ENCODE measurements at places on chromosomes 2 and 18.
A peak's percentile ranks its signal among the peaks of the same experiment; 100 is the strongest.

DNA sequence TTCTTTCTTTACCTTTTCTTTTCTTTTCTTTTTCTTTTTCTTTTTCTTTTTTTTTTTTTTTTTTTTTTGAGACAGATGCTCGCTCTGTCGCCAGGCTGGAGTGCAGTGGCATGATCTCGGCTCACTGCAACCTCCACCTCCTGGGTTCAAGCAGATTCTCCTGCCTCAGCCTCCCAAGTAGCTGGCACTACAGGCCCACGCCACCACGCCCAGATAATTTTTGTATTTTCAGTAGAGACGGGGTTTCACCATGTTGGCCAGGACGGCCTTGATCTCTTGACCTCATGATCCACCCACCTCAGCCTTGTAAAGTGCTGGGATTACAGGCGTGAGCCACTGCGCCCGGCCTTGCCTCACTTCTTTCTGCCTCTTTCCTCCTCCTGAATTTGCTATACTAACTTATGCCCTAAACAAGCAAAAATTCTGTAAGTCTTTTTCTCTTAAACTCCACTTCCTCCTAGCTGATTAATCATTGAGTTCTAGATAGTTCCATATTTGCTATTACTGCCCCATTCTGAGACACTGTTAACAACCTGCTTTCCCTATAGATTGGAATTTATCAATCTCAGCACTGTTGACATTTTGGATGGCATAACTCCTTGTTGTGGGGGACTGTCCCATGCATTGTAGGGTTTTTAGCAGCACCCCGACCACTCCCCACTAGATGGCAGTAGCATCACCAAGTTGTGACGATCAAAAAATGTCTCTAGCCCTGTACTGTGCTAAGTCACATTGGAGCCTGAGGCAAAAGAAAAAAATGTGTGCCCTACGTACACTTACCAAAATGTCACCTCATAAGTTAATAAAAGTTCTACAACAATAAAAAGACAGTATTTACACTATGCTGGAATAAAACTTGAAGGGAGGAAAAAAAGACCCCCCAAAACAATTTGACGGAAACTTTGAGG, 16.4 kb upstream of the THADA start:
- peak; percentile 65 for DNase-seq

GRCh38 chr2:233209533-233210171, 41.8 kb upstream of the ATG16L1 start:
- no peak for DNase-seq

GRCh38 chr18:54607213-54608027, 16.4 kb downstream of the DYNAP start:
- DNase-seq = no peak

DNA sequence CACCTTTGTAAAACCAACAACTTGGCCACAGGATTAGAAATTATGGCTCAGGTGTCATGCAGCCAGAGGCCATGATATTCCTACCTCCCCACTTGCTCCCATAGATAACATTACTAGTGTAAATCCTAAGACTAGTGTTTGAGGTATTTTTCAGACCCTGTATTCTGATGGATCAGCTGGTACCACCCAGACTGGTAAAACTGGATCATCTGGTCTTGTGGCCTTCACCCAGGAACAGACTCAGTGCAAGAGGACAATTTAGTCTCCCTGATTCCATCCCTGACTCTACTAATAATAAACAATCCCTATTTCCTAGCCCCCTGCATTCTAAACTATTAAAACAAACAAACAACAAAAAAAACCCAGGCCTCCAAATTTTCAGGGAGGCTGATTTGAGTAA, 121.0 kb downstream of the ALPK2 start:
- no peak for DNase-seq

All from AG08396 (cell line).